SW 1271 (cell line): ENCODE measurements at places on chromosomes 4 and X.

DNA sequence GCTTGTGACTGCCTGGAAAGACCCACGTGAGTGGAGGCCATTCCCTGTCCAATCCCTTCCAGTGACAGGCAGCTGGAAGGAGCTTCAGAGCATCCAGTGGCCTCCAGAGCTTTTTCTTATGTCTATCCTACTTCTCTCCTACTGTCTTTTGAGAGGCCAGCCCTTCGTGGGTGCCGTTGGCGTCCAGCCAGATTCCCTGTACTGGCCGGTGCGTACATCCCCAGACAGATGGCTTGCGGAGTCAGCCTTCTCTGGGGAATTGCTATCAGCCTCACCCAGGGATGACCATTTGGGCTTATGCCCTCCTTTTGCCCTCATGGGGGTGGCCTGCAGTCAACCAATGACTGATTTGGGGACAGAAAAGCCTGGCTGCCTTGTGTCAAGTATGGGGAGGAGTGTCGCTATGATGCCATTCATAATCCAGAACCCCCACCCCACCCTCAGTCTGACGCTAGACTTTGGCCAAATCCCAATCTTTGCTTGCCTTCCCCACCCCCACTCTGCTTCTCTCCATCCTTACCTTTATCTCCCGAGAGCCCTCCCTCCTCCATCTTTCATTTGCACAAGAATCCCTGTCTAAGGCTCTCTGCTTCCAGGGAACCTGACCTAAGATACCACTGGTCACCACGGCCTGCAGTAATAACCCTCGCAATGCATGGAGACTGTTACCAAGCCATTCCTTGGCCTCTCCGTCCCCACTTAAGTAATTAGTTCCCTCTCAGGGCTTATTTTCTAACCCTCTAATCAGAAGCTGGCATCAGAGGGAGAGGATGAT, 150.3 kb upstream of the BCOR start:
- DNase-seq, result no peak

- no peak for DNase-seq
Observed at GRCh38 chrX:151396042-151396824, 773 bp upstream of the VMA21 start.

DNA sequence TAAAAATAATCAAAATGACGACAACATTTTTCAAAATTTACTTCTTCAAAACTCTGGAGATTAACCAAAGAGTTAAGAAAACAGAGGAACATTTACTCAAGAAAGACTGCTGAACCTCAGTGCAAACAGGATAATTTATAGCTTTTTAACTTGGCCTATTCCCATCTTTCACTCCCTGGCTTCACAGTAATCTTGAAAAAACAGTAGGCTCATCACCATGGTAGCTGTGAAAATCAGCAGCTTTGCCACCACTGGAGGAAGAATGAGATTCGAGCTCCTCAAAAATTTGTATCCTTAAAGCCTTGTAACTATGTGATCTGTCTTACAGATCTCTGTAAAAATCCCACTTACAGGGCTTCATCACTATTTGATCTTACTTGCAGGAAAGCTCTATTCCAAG, 447.7 kb upstream of the CTSO start:
- DNase-seq, result no peak

DNA sequence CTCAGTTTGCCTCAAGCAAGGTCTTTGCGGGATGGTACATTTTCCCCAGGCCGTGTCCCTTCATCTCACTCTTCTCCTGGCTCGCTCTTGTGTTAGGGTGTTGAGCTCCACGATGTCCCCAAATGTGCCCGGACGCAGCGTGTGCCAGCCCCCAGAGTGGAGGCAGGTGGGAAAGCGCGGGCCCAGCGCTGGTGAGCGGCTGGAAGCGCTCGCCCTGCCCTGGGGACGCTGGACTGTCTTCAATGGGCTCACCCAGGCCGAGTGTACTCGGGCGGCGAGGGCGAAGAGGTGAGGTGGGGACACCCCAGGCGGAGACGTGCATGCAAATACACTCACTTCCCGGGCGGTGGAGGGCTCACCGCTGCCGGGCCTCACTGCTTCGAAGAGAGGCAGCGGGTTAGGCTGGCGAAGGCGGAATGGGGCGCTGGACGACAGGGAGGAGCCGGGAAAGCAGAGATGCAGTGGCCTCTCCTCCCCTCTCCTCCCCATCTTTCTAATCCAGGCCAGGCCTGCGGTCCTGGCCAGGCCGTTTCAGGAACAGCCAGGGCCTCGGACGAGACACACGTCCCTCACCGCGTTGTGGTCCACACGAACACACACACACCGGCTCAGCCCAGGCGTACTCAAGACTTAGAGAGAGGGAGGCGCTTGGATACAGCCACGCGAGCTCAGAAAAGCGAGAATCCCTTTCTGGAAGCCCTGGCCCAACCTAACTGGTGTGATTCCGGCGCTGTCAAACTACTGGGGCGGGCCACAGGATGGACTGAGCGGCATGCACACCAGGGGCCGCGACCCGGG, 2.2 kb downstream of the NKX6-1 start:
- DNase-seq, result no peak

- peak; percentile 20 for DNase-seq
Observed at GRCh38 chrX:46573892-46574773, 568 bp downstream of the CHST7 start.

- DNase-seq, result no peak
Observed at GRCh38 chr4:17367201-17367600, 144.7 kb downstream of the QDPR start.

- no peak for DNase-seq
Observed at GRCh38 chr4:111717921-111718320, 427.3 kb upstream of the FAM241A start.

DNA sequence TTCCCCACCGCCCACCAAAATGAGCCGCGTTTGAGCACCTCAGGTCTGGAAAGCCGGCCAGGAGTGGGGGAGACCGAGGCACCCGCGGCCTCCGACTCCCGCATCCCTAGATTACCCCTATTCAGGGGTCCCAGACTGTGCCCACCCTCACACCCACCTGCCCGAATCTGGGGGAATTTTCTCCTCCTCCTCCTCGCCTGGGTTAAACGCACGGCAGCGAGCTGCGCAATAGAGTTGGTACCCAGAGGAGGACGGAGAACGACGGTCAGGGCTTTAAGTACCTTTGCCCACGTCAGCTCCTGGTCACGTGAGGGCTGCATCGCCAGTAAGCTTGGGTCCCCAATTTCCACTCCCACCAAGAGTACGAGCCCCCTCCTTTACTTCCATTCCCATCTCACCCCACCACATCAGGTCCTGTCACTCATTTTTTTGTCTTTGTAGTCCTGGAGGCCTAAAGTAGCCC, at the start of gene ARMCX2:
TSS of gene ARMCX2 (minus strand) at position 250 of the 463 bp plus-strand sequence. CDS start 2,262 bp downstream, outside the sequence.
- DNase-seq, result no peak

GRCh38 chr4:67587156-67587555, 28.6 kb downstream of the STAP1 start:
- DNase-seq, result no peak

GRCh38 chrX:72569786-72570185, 2.9 kb downstream of the HDAC8 start:
- no peak for DNase-seq

DNA sequence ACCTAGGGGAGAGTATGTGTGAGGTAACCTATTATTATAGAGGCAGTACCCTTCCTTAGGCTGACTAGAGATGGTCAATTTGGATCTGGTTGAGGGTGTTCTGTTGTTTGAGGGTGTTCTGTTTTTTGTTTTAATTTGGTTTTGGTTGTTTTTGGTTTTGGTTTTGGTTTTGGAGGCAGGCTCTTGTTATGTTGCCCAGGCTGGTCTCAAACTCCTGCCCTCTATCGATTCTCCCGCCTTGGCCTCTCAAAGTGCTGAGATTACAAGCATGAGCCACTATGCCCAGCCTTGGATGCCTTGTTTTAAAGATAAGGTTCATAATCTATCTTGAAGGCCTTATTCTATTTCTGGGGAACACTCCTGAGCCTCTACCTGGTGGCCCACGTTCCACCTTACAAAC, 912 bp downstream of the CXorf65 start:
- DNase-seq, result no peak

DNA sequence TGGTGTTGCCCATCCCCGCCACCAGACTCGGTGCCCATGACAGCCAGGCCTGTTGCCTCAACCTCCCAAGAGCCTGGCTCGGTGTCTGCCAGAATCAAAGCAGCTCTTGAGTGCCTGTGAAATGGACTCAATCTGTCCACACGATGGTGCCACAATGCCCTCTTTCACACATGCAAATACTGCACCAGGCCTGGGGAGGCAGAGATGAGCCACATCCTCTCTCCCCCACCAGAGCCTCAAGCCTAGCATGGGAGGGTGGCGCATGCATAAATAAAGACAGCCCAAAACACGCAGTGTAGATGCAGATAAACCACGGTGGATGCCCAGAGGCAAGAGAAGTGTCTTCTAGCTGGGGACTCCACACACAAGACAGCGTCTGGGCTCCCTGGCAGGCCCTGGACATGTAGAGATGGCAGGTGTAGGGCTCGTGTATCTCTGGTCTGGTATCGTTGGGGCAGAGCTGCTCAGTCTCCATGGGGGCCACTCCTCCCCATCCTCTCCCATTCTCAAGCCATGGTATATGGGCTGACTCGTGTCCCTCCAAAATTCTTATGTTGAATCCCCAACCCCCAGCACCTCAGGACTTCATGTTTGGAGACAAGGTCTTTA, 65.6 kb downstream of the JAKMIP1 start:
- DNase-seq, result peak; percentile 11

DNA sequence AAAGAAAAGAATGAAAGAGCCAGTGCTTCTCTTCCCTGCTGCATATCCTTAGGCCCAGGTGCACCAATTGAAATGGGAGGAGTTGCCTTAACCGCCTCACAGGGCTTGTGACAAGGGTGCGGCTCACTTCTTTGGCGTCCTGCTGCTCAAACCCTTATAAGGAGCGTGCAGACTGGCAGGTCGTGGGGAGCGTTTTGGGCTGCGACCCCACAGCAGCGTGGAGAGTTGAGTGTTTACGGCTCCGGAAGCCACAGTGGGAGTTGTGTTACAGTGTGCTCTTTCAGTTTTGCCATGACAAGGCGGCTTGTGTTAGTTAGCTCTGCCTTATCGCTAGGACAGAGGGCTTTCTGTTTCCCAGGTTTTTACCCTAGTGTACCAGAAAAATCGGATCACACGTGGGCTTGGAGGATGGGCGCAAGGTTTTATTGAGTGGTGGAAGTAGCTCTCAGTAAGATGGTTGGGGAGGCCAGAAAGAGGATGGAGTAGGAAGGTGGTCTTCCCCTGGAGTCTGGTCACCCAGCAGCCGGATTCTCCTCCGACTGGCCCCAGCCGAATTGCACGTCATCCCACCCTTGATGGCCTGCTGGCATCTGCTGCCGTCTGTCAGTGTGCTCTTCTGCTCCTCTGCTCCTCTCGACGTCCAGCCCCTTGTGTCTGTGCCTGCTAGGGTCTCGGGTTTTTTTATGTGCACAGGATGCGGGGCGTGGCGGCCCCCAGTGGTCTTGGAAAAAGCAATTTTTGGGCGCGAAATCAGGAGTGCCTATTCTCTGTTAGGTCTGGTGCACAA, 718.9 kb downstream of the ARAP2 start:
- DNase-seq, result no peak

DNA sequence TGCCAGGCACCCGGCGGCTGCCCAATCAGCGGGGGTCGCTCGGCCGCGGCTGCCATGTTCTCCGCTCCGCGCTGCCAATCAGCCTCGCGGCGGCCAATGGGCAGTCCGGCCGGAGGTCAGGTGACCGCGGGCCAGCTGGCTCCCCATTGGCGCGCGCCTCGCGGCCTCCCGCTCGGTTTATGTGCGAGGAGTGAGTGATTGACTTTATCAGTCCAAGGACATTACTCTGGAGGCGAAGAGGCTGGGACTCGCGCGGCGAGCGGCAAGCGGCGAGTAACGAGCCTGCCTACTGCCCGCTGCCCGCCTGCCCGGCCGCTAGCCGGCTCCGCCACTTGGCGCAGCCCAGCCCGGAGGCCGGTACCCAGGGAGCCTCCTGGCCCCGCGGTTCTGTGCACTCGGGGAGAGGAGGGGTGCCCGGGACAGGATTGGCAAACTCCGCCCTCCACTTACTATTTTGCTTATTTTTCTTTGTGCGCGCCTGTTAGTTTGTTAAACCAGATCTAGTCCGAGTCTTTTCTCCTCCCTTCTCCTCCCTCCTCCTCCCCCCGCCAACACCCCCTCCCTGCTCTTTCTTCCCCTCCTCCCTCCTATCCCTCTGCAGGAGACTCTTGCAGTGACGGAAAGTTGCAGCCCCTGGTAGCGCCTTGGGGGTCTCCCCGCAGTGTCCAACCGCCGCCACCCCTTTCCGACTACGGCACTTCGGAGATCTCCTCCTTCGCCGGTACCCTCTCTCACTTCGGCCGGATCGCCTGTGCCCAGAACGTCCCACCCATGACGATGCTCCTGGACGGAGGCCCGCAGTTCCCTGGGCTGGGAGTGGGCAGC, at the start of gene ZIC3:
TSS of gene ZIC3 (plus strand) at position 207 of the 825 bp plus-strand sequence. CDS start at position 772, 565 bp downstream.
- DNase-seq, result no peak

- DNase-seq, result no peak
Observed at GRCh38 chrX:112513154-112513553, 166.6 kb downstream of the LHFPL1 start.

- DNase-seq, result no peak
Observed at GRCh38 chrX:68686097-68686977, 38.9 kb downstream of the STARD8 start.

DNA sequence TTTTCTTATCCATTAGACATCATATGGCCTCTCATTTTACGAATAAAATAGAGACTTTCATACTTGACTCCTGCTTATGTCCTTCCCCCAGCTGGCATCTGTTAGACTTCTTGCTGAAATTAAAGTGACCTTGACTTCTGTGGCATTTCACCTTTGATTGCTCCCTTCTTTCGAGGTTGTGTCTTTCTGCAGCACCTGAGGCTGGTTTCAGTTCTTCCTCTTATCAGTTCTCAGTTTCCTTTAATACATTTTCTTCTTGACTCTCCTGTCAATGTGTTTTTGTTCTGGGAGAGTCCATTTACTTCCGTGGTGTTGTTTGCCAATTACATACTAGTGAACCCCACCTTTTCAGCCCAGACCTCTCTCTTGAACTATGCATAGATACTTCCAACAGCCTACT, 81.6 kb downstream of the RBPJ start:
- no peak for DNase-seq

GRCh38 chr4:61771056-61771455, 570.9 kb downstream of the ADGRL3 start:
- DNase-seq, result no peak

DNA sequence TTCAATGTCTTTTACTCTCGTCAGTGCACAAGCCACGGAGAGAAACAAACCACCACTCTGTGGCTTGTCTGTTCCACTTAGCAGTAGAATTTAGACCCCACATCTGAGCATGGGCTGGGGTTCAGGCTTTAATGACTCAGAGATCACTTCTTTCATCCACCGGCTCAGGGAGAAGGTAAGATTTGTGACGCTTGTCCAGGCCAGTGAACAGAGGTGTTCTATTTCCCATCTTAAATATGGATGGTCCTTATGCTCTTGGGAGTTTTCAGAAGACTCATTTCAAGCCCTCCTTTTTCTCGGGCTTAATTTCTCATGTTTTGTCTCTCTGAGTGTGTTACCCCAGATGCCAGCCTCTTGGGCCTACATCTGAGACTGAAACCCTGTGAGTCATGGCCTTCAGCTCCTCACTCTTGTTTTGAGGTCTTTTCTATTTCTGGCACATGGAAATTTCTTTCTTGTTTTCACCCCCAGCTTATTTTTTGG, 127.4 kb upstream of the SFRP2 start:
- no peak for DNase-seq
